Fibroblast of skin of scalp (primary cell): ENCODE measurements at places on chromosomes 7 and 10.

DNA sequence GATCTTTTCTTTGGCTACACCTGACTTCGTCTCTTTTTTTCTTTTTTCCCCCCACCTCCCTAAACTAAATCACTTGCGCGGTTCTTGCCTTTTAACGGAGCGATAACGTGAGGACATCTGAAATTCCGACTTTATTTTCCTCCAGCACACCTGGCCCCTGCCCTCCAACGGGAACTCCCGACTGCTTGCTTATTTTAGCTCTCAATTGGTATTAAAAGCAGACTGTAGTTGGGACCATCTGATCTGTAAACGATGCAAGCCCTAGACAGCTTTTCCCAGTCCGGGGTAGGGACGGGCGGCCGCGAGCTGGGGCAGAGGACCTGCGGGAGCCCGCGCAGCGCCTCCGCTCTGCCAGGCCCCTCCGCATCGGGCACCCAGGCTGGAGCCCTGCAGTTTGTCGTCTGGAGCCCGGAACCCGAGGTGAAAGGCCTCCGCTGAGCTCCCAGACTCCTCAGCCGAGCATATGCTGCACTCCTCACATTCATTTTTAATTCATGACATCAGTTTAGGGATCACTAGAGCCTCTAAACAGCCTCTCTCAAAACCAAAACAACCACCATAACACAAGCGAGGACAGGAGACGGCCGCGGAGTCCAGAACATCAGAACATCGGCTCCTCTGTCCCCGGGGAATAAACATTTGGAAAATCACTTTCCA, 10.0 kb upstream of the EMX2 start:
- no peak for DNase-seq

- DNase-seq: no peak
These were observed 179.1 kb downstream of the DNAJC1 start for GRCh38 chr10:21824409-21824808.

DNA sequence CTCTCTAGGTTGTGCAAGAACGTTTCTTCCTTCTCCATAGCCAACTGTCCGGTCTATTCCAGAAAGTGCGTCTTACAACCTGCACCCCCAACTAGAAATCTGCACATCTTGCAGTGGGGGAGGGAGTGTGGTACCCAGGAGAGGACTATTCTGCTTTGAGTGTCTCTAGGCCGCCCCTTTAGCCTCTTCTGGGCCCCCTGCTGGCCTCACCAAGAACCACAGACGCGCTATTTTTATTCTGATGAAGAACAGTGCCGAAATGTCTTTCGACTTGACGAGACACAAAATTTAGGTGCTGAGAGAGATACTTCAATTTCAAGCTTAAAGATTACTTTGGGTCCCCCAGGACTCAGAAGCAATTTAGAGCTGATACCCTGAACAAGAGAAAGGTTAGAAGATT, 1.0 kb downstream of the CNPY1 start:
- no peak for DNase-seq

- peak; percentile 29 for DNase-seq
These were observed 31.3 kb downstream of the GNAT3 start for GRCh38 chr7:80480566-80480965.

GRCh38 chr7:91149341-91150246, 114.6 kb upstream of the FZD1 start:
- DNase-seq: no peak

DNA sequence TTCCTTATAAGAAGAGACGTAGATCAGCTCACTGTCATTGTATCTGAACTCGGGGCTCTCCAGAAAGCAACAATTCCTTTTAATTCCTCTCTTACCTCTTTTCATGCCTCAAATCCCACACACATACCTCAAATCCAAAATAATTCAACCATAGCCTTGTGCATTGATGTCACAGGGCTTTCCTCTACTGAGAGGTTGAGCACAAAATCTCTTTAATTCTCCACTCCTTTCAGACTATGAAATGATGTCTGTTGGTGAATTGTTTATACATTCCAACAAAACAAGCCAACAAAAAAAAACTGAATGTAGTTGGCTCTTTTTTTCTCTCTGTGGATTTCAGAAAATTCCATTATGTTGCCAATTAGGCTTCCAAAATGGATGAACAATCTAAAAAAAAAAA, 53.2 kb downstream of the BPGM start:
- peak; percentile 51 for DNase-seq

DNA sequence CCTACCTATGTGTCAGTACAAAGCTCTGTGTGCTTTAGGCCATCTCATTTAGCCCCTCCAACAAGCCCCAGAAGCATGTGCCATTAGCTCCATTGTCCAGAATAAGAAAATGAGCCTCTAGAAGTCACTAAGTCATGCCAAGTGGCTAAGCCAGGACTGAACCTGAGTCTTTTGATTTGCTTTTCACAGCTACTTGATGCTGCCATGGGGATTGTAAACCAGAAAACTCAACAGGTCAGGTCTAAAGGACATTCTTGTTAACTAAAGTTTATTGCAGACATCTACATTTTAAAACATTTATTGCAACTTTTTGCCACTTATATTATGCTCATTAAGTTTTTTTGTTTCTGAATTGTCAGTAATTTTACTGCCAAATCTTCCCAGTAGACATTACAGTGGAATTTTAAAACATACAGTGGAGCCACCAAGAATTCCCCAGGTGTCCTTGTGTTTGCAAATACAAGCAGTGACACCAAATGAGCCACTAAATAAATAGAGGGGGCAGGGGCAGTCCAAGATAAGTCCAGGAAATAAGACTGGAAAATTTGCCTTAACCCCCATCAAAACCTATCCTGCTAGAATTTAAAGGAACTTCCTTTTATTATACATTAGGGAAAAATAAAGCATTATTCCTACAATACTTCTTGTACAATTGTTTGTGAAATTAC, 115.9 kb downstream of the RAPGEF5 start:
- no peak for DNase-seq

DNA sequence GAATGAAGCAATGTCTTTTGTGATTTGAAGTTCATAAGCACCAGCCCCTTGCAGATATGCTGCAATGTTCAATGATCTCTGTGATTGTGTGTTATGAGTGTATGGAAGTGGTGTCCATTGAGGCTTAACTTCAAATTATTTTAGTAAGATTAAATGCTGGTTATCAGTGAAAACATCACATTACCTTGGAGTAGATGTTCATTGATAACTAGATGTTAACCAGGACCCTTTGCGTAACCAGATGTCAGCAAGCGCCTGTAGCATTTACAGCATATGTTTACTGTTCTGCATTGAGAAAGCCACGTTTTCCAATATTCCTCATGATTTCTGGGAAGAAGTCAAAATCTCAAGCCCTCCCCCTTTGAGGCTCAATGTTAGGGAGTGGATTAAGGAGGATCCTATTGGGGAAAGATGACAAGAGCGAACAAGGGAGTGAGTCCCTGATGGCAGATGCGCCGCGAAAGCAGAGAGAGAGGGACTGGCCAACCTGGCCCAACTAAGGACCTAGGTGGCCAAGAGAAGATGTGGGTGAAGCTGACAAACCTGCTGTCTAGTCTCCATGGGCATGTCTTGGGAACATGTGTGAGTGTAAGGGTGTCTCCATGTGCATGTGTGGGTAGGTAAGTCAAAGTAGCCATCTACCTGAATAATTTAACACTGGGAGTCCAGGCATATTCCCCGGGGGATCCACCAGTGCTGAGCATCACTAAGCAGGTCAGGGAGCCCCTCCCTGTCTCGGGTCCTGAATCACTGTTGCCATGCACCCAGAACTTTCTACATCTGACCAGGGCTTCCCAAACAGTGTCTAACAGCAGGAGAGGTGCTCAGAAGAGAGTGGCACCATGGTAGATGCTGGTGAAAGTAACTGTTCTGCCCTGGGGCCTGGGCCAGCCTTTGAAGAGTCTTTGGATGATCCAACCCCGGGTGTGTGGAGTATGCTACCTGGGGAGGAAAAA, 141.6 kb upstream of the GDF10 start:
- DNase-seq: no peak

- DNase-seq: no peak
These were observed 31.5 kb downstream of the FAM20C start for GRCh38 chr7:223861-224260.

GRCh38 chr10:90484518-90484917, 373.3 kb downstream of the HTR7 start:
- peak; percentile 45 for DNase-seq

DNA sequence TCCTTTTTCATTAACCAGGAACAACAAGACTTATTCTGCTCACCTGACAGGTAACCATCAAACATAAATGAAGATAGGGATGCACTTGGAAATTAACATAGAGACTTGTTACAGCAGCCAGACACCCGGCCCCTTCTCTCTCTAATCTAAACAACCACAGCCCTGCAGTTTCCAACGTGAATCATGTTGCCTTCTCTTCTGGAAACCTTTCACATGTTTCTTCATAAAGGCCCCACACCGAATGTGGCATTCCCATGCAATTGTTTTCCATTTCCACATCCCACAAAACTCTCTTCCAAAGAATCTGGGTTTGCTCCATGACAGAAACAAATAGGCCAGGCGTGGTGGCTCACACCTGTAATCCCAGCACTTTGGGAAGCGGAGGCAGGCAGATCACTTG, 15.0 kb upstream of the WDR86 start:
- DNase-seq: no peak

DNA sequence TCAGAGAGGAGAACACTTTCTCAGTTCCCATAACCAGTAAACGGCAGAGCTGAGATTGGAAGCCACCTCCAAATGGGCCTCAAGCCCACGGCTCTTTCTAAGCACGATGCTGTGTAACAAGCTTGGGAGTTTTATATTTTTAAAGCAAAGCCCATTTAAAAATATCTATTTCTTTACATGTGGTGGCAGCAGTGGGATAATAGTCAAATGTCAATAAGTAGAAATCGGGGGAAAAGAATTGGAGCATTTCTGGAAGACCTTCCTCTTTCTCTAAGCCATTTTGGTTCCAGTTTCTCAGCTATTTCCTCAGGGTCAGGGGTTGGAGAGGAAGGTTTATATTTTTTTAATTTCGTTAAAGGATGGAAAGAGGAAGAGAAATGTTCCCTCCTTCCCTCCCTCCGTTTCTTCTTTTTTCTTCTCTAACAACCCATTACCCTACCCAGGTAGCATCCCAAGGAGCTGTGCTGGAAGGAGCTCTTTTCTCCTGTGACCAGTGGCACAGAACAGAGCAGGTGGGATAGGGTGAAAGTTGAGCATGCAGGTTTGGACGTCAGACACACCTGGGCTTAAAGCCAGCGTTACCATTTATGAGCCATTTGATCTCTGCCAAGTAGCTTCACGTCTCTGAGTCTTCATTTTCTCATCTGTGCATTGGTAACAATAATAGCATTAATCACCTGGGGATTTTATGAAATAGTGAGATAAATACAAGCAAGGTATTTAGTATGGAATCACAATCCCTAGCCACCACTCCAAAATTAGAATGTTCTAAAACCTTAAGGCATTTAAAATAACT, 515.7 kb downstream of the RPS24 start:
- no peak for DNase-seq

DNA sequence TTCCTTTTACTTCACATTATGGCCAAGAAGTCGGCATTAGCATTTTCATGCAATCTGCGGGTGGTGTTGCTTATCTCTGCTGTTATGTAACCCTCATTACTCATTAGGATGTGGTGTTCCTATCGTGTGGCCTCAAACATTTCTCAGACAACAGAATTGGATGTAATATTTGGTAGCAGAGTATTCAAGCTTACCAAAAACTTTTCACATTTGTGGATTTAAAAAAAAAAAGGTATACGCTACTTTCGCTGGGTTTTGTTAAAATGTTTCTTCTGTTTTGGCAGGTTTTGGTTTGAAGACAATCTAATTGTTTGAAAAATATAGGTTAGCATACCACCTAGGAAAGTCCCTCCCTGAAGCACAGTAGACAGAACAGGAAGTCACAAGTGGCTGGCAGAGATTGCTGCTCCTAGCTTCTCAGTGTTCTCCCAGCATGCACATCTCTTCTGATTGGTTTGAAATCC, 128.8 kb downstream of the GATA3 start:
- no peak for DNase-seq

DNA sequence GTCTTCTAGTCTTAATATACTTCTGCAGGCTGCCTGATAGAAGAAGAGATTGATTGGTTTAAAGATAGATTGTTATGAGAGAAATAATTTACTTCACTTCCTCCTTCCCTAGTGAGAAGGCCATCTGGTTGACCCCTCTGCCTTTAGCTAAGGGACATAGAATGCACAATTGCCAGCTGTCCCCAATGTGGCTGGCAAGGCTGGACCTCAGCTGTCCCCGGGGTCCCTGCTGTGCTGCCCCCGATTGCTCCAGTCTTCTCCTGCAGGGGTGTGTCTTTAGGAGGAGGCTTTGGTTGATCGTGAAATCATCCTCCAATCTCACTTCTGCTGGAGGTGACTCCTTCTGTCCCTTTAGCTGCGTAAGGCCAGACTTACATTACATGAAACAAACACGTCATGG, 388.5 kb downstream of the DPP6 start:
- DNase-seq: no peak

DNA sequence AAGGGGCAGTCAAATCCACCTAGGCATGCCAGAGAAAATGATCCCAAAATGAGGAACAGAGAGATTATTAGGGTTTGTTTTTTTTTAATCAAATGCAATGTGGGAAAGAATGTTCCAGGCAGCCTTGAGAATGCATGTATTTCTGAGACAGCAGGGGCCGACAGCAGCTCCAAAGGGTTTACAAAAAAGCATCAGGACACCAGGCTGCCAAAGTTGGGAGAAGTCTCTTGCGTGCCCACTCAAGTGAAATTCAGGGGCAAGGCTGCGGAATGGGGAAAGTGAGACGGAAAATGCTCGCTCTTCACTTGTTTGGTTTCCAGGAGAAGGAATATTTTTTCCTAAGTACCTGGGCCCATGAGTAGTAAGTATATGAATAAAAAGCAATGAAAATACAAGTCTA, 101.2 kb downstream of the USP6NL start:
- no peak for DNase-seq

DNA sequence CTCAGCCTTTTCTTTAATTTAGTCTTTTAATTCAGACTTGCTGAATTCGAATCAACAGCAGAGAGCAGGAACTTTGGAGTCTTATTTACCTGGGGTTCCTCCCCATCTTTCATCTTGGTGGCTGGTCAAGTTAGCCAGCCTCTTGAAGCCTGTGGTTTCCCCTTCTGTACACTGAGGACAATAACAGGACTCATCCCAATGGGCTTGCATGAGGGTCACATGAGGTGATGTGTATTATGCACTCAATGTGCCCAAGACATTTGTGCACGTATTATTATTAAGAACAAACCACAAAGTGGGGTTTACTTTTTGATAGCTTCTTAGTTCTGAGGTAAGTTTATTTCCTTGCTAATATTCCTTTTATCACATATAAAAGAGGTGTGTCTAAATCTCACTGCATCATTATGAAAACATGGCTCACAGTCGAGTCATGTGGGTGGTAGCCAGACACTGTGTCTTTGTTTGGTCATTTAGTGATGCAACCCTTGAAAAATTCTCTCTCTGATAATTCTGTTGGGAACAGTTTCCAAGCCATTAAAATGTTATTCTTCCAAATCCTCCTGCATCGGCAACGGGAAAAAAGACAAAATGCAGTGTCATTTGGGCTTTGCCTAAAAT, 86.5 kb upstream of the GRB10 start:
- peak; percentile 89 for DNase-seq

DNA sequence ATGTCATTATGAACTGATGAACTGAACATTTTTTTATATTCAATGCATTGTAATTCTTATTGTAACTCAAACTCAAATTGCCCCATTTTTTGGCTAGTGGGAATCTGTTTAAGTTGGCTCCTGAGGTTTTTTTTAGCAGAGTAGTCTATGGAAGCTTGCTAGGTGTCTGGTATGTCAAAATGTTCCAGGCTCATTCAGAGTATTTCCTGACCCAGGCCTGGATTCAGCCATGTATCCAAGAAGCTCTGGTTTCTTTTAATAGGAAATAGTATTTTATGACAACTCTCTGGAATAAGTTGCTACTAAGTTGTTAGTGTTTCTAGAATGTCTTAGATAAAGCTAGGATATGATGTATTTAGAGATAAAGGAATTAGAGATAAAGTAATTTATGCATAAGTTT, 288.0 kb downstream of the ARL4A start:
- DNase-seq: no peak

- DNase-seq: peak; percentile 57
These were observed 15.2 kb upstream of the FRMPD2 start for GRCh38 chr10:48289501-48290238.
